NCI-H510A (cell line): ENCODE measurements at places on chromosomes 2 and 18.

DNA sequence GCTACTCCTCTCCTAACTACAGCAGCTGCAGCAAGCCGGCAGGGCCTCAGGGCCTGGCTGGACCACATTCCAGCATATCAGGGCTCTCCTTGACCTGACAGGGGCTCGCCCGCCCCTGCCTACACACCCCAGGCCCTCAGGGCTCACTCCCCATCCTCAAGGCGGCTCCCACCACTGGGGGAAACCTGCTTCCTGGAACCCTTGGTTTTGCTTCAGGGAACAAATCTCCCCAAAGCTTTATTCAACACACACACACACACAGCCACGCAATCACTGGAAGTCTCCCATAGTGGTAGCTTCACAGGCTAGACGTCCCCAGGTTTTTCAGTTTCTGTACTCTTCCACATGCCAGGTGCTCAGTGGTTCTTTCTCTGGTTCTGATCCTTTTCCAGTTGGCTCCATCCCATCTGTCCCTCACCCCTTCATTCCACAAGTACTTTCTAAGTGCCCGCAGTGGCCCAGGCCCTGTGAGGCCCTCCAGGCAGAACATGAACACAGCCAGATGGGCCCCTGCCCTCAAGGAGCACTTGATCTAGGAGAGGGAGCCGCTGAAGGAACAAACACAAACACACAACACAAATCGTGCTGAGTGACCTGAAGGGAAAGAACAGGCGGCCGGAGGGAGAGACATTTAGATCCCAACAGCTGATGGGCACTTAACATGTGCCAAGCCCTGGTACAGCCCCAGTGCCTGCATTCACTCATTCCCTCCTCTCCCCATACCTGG, 51.1 kb downstream of the TNS1 start:
- no peak for DNase-seq

DNA sequence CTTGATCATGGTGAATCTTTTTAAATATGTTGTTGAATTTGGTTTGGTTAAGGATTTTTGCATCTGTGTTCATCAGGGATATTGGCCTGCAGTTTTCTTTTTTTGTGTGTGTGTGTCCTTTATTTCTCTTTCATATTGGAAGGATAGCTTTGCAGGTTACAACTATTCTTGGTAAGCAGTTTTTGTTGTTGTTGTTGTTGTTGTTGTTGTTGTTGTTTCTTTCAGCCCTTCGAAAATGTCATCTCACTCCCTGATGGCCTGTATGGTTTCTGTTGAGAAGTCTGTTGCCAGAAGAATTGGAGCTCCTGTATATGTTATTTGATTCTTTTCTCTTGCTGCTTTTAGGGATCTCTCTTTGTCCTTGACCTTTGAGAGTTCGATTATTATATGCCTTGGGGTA, 74.8 kb downstream of the SEMA4F start:
- DNase-seq = no peak

- DNase-seq = no peak
Measured at GRCh38 chr2:71944806-71945602, 202.7 kb downstream of the CYP26B1 start.

DNA sequence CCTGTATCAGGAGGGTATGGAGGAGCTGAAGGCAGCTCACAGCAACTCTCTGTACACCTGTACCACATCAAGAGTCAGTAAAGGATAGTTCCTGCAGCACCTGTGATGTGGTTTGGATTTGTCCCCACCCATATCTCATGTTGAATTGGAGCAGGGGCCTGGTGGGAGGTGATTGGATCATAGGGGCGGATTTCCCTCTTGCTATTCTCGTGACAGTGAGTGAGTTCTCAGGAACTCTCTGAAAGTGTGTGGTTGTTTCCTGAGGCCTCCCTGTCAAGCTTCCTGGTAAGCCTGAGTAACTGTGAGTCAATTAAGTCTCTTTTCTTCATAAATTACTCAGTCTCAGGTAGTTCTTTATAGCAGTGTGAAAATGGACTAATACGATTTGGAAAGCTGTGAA, 28.9 kb downstream of the OSBPL1A start:
- DNase-seq = no peak

DNA sequence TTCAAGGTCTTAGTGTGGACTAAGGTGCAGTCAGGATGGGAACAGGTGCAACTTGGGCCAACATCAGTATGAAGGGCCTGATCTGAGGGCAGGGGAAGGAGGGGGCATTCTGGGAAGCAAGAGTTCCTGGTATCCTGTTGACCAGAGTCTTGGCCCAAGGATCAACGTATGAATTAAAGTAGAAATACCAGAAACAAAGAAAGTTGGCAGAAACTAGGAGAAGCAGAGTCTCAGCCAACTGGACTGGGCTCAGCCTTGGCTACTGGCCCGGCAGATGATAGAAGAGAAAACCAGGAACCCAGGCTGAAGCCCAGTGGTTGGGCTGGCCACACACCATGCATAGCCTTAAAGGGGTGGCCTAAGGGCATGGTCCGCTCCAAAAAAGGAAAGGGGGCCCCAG, 2.3 kb downstream of the CETN1 start:
- DNase-seq = no peak

DNA sequence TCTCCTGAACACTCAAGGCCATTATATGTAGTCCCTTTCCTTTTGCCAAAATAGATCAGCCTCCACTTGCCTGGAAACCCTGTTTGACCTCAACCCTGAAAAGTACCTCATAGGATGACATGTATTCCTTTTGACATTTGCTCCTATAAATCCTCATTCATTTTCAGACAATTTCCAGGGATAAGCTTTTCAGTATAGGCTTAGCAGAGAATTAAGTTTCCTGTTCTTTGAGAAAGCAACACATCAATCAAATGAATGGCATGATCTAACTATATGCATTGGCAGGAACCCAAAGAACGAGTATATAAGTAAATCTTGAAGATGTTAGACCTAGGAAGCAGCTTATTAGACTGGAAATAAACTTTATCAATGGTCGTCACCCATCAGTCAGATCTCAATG, 483.0 kb downstream of the CCDC85A start:
- no peak for DNase-seq

DNA sequence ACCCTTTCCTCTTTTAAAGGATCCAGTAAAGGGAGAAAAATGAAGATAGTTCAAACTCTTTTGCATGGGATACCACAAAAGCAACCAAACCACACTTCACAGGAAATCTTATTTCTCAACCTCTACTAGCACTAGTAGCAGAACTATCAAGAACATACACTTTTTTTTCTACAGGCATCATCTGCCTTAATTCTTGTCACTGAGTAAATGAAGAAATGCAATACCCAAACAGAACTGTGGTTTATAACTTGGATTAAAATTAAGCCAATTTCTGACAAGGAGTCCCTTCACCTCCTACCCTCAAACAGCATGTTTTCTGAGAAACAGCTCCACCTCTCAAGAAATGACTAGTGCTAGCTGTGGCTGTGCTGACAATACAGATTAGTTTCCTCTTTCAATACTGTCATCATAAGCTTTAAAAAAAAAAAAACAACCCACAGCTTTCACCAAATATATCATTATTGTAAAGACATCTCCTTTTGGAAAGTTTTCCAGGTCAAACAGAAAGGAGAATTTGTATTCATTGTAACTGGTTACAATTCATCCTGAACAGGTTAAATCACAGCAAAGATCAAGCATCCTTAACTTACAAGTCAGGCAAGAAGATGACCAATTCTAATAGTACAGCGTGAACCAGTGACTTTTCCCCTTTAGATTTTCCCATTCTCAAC, 44.4 kb downstream of the PTPN2 start:
- no peak for DNase-seq

- DNase-seq = no peak
Measured at GRCh38 chr2:132477962-132478361, 61.4 kb downstream of the GPR39 start.

- DNase-seq = no peak
Measured at GRCh38 chr2:25375371-25375988, 33.8 kb upstream of the DNMT3A start.

- no peak for DNase-seq
Measured at GRCh38 chr2:33144243-33144642, 197.5 kb downstream of the LTBP1 start.

GRCh38 chr18:58048081-58048642, 4.1 kb downstream of the NEDD4L start:
- DNase-seq = no peak

DNA sequence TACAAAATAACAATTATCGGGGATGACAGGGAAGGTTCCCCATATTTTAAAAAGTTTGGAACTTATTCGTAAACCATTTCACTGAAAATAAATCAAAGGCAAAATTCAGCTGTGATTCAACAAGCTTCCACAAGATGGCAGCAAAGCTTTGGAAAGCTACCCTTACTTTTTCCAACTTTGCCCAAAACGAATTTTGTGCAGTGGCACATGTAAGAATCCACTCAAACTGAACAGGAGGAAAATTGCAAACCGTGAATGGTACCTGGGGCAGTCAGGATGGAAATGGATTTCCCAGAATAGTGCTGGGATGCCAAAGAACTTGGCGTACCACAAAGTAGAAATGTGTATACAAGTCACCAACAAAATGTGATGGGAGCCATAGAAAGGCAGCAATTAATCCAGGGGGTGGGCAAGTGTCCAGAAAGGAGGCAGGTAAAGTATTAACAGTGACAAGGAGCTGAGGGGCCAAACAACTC, 10.7 kb downstream of the RPL31 start:
- DNase-seq = no peak

DNA sequence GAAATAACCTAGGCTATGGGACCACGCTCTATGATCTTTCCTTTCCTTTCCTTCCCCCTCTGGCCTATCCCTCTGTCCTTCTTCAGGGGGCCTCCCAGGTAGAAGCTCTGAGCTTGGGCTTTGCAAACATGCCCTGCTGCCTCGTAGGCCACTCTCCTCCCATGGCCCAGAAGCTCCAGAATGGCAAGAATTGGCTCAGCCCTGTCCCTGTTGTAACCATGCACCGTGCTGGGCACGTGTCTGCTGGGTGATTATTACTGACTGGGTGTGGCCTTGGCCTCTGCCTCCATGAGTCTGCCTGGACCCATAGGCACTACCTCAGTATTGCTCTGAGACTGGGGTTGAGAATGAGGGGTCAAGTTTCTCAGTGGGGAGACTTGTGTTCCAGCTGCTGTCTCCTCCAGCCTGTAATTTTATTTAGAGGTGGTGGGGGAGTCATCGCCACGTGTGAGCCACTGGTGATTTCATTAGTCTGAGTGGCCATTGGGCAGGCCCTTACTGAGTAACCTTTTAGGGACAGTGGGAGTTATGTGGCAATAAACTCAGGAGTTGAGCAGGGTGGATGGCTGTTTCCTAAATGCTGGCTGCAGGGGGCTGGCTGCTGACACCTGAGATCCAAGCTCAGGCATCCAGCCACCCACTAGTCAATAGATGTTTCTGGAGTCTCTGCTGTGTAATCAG, 157.9 kb downstream of the CLIP4 start:
- DNase-seq = no peak

DNA sequence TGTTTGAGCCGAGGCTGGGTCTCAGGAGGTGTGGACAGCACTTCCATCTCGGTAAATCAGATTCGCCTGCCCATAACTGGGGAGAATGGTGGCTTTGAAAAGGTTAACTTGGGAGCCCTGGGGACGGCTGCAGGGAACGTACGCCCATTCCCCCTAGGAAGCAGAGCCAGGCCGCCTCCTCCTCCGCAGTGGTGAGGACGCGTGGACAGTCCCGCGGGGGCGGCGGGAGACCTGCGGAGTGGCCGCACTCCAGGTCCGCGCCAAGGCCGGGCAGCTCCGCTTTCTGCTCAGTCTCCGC, 845 bp upstream of the MYCN start:
- no peak for DNase-seq

DNA sequence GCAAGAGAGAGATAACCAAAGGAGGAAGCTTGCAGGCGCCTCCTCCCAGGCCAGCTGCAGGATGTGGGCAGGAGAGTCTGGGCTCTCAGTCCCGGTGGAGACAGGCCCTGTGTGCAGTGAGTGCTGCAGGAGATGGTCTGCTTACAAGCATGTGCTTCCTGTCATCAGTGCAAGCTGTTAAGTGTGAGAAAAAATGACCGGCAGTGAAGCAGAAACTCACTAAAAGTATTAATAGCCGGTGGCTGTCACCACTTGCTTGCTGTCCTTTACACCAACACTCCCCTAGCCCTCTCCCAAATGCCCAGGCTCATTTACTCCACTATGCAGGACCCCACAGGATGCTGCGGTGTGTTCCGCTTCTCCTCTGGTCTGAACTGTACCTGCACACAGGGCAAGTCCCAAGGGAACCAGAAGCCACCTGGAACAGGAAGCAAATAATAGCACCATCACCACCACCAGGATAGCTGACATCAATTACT, 435.6 kb upstream of the HS6ST1 start:
- peak; percentile 35 for DNase-seq

- DNase-seq = no peak
Measured at GRCh38 chr2:182247831-182248230, 179.0 kb downstream of the PDE1A start.

DNA sequence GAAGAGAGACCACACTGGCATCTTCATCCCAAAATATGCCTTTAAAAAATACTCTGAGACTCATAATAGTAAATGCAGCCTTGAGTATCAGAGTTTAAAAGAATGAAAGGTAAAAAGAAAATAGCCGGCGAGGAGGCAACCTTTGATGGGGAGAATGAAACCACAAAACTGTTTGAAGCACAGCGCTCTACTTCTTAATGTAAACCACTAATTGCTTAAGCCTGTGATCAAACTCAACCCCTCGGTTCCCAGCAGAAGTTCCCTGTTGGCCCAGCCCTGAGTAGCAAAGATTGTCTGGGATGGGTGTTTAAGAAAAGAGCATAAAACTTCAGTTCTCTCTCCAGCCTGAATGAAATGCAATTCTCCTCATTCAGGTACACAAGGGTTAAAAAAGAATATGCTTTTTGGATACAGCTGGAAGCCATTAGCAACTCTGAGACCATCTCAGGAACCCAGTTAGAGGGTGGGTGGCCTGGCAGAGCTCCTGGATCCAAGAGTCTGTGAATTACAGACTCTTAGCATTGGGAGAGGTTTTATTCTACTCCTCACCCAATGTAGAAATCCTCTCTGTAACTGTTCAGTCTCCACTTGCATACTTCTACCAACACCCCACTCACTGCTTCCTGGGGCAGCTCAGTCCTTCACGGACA, 44.8 kb downstream of the VIT start:
- no peak for DNase-seq

DNA sequence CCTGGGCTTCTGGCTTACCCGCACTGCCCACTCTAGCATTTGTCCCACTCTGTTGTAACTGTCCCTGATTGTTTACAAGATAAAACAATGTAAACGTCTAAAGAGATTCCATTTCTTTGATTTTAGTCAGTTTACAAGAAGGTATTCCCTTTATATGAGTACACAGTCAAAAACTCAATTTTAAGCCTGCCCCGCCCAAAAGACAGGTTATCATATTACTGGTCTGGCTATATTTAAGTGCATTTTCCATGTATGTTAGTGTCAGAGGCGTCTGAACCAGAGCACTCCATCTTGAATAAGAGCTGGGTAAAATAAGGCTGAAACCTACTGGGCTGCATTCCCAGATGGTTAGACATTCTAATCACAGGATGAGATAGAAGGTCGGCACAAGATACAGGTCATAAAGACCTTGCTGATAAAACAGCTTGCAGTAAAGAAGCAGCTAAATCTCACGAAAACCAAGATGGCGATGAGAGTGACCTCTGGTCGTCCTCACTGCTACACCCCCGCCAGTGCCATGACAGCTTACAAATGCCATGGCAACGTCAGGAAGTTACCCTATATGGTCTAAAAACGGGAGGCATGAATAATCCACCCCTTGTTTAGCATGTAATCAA, 15.0 kb downstream of the GPR45 start:
- DNase-seq = no peak

- DNase-seq = no peak
Measured at GRCh38 chr18:79199691-79200374, 130.6 kb downstream of the ATP9B start.
